Fibroblast of pulmonary artery (primary cell): ENCODE measurements at places on chromosomes 7 and 10.
A peak's percentile ranks its signal among the peaks of the same experiment; 100 is the strongest.

DNA sequence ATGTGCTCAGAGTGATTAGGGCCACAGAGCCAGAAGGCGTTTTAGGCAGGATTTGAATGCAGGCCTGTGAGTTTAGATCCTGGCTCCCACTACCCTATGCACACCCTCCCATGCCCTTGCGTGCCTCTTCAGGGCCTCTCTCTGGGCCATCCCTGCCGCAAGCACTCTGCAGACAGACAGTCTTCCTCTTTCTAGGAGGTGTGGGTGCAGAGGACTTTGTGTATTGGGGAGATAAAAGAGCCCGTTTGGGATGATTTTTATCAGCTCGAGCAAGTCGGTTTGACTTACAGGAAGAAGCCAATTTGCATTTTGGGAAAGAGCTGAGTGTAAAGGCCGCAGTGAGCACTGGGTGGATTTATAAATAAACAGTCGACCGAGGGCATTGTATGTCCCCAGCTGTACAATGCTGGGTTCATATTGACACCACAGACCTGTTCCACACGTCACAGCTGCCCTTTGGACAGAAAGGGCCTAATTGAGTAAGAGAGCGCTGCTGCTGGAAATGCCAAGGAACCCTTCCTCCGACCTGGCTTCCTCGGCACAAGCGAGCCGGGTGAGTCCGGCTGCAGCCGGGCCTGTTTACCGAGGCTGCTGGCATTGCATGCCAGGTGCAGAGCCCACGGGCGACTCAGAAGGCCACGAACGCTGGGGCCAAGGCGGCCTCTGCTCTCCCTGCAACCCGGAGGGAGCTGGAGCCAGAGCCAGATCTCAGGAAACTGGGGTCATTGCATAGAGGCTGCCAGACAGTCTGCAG is 25.1 kb downstream of the ZMIZ1 start:
- DNase-seq = no peak

GRCh38 chr10:118977835-118978234 is 51.7 kb upstream of the NANOS1 start:
- no peak for DNase-seq

DNA sequence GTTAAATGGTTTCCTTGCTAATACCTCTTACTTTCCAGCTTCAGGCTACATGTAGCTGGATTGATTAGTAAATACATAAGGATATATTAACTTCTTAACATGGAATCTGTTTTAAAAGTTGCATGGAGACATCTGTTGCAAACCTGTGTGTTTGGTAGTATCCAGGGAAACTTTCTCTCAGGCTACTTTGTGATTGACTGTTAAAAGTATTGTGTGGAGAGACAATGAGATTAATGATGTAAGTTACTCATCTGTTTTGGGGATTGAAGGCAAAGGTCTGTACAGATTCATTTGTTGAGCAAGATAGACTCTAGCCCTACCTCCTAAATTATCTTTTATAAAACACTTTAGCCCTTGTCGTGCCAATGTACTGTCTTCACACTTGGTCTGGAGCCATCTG is 6.6 kb downstream of the CREB5 start:
- DNase-seq = no peak

GRCh38 chr10:129258283-129258923 is 208.6 kb upstream of the MGMT start:
- peak; percentile 1 for DNase-seq

DNA sequence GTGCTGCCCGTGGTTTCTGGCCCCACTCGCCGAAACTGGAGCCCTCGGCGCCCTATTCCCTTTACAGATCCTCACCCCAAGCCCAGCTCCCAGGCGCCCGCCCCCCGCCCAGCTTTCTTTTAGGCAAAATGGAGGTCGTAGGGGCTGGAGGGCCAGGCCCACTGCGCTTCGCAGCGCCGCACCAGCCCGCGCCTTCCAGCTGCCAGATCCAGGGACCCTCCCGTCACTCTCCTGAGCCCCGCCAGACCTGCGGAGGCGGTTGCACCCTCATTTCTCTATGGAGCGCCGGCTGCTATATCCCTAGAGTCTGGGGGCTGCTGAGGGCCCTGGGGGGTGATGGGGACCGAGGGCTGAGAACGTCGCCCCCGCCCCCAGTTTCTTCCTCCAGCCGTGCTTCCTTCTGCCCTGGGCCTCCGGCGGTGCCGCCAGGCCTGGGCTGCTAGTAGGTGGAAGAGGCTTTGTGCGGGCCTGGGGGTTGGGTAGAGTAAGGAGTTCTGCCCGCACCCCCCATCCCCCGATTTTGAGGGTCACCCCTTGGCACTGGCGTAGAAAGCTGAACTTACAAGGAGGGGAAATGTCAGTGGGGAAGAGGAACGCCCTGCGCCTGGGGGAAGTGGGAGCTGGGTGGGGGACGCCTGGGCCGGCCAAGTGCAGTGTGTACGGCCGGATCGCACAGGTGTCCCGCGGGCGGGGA is 1.0 kb downstream of the GNB2 start:
- no peak for DNase-seq

DNA sequence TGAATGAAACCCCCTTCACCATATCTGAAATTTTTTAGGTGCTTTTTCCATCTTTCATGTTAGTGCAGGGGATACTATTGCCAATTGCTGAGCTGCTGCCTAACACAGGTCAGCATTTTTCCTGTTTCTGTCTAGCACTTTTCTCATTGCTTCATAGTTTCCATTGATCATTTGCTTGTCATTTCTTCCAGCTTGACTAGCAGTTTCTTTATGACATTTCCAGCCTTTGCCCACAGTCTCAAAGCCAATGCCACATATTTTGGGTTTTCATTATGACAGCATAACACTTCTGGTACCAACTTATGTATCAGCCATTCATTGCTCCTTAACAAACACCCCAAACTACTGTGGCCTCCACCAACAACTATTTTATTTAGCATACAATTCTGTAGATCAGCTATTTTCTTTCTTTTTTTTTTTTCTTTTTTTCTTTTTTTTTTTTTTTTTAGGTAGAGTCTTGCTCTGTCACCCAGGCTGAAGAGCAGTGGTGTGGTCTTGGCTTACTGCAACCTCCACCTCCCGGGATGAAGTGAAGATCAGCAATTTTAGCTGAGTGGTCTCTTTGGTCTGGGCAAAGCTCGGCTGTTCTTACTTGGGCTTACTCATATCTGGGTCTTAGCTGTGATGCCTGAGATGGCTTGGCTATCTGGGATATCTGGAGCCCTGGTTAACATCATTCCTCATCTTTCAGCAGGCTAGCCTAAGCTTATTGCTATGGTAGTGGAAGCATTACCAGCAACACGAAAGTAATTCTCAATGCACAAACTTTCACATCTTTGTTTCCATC is 102.3 kb downstream of the EPC1 start:
- no peak for DNase-seq

DNA sequence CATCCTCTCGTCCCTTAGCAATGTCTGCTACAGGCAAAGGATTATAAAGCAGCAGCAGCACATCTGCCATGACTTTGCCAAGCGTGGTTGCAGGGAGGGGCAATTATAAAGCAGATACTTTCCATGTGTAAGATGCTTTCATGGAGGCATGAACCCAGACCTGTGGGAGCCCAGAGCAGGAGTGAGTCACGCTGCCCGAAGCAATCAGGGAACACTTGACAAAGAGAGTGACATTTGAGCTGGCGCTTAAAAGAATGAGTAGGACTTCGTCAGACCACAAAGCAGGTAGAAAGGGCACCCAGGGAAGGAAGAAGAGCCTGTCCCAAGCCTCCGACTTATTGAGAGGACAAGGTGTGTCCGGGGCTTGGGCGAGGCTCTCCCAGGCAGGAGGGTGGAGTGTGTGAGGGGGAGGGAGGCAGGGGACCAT is 147.2 kb downstream of the MYOF start:
- no peak for DNase-seq

DNA sequence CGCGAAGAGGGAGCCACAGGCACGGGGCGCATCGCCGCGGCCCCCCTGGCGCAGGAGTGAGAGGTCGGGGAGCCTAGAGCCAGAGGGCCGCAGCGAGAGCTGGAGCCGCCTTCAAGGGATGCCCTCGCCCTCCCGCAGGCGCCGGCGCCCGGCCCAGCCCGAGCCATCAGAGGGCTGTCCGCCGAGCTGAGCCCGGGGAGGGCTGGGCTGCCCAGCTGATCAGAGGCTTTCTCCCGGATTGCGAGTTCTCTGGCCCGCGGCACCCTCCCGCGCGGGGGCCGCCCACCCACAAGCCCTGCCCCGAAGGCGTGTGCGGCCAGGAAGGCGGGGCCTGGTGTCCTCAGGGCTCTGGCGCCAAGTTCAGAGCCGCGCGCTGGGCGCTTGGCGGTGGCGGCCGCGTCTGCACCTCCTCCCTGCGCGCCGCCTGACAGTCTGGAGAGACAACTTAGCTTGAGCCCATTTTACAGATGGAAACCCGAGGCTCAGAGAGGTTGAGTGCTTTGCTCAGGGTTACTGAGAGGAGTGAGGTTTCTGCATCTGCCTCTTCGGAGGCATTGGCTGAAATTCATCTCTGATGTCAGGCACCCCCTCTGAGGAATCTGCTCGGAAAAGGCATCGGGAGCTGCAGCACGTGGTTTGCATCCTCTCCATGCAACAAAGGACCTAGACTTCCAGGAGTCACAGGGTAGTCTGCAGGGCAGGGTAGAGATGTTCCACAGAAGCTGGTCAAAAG is 3.8 kb upstream of the ANTXRL start:
- DNase-seq = peak; percentile 67

- peak; percentile 31 for DNase-seq
These were observed 66.7 kb downstream of the ARL4A start for GRCh38 chr7:12754179-12754578.

DNA sequence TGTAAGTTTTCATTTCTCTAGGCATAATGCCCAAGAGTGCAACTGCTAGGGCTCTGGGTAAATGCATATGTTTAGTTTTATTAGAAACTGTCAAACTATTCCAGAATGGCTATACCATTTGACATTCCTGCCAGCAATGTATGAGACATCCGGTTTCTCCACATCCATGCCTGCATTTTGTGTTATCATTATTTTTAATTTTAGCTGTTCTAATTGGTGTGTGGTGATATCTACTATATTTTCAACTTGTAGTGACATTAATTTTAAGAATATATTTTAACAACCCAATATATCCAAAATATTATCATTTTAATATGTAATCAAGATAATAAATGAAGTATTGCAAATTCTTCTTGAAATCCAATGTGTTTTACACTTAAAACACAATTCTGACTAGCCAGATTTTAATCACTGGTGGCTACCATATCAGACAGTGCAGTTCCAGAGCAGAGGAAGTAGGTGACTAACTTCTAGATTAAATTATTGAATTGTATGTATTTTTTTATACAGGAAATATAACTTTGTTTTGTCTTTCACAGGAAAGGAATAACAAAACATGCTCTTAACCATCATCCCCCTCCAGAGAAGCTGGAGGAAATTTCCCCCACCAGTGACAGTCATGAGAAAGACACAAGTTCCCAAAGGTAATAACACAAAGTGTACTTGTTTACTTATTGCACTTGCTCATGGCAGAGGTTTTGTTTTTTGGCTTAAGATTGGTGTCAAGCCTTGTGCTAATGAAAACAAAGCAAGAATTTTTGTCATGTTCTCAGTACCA is 6.4 kb downstream of the FAM149B1 start:
- no peak for DNase-seq

- no peak for DNase-seq
These were observed 2.0 kb downstream of the XRCC2 start for GRCh38 chr7:152673897-152674296.

DNA sequence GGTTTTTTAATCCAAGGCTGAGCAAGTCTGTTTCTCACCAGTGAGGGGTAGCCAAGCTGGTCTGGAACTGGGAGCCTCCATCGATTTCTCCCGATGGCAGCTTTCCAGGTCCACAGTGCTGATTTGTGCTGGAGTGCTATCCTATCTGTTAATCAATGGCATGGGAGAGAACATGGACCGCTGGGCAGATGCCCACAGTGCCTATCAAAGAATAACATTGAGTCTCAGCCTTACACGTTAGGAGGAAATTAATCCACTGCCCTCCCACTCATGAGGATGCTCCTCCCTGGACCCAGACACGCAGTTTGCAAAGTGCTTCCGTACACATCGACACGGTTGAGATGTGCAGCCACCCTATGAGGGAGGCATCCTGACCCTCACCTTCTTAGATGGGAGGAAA is 36.0 kb upstream of the CUX1 start:
- DNase-seq = no peak

DNA sequence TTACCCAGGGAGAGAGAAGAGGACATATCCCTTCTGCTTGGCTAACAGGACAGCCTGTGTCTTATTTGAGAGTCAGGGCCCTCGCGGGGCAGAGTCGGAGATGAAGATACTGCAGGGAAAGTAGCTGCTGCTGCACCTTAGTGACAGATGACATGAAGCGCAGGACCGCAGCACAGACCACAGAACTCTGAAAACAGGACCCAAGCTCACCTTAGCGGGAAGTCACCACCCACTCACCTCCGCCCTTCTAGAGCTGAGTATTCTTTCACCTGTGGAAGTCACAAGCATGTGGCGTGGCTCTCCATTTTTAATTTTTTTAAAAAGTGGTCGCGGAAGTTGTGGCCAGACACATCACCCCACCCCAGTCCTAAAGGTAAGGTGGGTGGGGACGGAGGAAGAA is 191.4 kb downstream of the FAM107B start:
- DNase-seq = no peak

- DNase-seq = no peak
These were observed 20.6 kb downstream of the CAMK1D start for GRCh38 chr10:12369982-12370381.

GRCh38 chr10:48782386-48782785 is 97.7 kb downstream of the WDFY4 start:
- DNase-seq = no peak

- DNase-seq = peak; percentile 6
These were observed 19.1 kb downstream of the DNAJB6 start for GRCh38 chr7:157355784-157356511.

DNA sequence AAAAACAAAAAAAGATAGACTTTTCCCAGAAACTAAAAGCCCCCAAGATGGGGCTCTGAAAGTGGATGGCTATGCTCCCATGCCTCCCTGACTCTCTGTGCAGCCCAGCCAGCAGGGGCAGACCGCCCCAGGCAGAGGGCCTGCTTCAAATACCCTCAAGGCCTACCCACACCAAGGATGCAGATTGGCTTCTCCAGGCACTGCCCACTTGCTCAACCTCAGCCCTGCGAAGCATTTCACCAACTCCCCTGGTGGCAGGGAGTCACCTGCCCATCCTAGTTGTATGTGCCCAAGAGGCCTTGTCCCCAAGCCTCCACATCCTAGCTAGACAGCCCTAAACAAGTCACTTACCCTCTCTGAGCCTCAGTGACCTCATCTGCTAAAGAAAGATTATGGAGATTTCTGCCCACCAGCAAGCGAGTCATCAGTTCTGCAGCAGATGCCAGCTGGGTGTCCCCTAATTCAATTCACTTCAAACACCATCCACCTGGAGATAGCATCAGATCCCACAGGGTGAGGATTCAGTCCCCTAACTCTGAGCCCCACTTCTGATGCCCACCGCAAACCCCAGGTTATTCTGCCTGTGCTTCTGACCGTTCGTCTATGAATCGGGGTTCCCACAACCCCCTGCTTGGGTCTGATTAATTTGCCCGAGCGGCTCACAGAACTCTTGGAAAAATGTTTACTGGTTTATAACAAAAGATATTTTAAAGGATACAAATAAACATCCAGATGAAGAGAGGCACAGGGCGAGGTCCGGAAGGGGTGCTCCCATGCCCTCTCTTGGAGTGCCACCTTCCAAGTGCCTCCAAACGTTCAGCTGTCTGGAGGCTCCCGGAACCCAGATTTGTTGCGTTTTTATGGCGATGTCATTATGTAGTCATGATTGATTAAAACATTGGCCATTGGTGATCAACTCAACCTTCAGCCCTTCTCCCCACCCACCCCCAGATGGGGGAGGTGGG is 18.6 kb upstream of the ZMIZ1 start:
- peak; percentile 10 for DNase-seq
